ENCODE measurements at places on chromosomes 11 and 22.

DNA sequence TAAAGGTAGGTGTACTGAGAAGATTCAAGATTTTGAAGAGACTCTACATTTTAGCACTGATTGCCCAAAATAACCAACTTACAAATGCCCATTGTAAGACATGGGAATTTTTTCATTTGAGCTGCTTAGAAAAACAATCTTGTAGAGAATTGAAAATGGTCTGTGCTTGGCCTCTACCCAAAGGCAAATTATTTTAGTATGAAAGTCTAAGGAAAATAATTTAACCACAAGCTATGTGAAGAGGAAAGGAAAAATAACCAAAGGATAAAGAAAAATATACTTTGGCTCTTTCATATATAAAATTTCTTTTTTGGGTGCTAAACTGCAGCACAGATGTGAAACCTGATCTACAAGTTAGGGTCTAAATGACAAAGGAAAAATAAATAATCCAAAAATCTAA is 54.9 kb downstream of the ME3 start:
- no peaks in the 10 kb centered on the region for H3K4me1 ChIP-seq
- no peaks in the 10 kb centered on the region for H3K27me3 ChIP-seq
- no peak overlapping the region for H3K4me3 ChIP-seq
- H3K36me3 ChIP-seq: 0 out of 2 replicates have a peak, but pooled peaks cover 3% of the 10 kb centered on the region

DNA sequence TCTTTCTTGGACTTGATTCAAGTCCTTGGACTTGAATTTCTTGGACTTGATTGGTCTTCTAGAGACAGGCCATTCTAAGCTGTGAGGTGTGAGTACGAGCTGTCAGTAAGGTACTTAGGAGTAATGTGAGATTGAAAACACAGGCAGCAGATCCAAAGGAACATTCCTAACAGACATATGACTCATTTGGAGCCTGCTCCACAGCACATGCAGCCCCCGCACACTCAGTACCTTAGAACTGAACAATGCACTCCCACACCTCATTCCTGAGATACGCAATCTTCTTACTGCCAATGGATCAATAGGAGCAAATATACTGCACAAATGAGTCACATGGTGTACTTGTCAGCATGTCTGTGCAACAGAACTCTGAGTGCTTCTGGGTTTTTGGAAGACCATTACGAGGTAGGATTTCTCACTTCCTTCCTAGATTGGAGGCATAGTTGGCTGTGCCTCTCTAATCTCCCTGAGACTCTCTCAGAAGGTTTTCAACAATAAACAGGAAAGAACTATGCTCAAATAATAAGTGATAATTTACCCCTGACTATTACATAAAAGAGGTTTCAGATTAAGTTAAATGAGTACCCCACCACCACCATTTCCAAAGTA is 243.1 kb downstream of the KCNA4 start:
- H3K36me3 ChIP-seq: peaks cover 14% of the 10 kb centered on the region
- DNase-seq: no peak
- no peaks in the 10 kb centered on the region for H3K27me3 ChIP-seq
- H3K27ac ChIP-seq: no peak overlapping the region

- peaks cover 2% of the 10 kb centered on the region for H3K4me1 ChIP-seq
- no peaks in the 10 kb centered on the region for H3K27me3 ChIP-seq
- H3K27ac ChIP-seq: peak overlapping the region; percentile 96
- DNase-seq: no peak
These were observed 42.5 kb upstream of the AQP11 start for GRCh38 chr11:77547047-77547836.

GRCh38 chr22:39240831-39241793 is 3.7 kb downstream of the PDGFB start:
- no peaks in the 10 kb centered on the region for H3K4me1 ChIP-seq
- H3K4me3 ChIP-seq: peak overlapping the region; percentile 88
- H3K27me3 ChIP-seq: peaks cover 14% of the 10 kb centered on the region
- no peak for DNase-seq
- H3K36me3 ChIP-seq: peaks cover 3% of the 10 kb centered on the region
- H3K27ac ChIP-seq: no peak overlapping the region

GRCh38 chr11:36056160-36056751 is 112.4 kb downstream of the LDLRAD3 start:
- peaks cover 10% of the 10 kb centered on the region for H3K36me3 ChIP-seq
- H3K27ac ChIP-seq: no peak overlapping the region
- no peaks in the 10 kb centered on the region for H3K4me1 ChIP-seq
- H3K27me3 ChIP-seq: no peaks in the 10 kb centered on the region
- DNase-seq: peak; percentile 65
- no peak overlapping the region for H3K4me3 ChIP-seq

DNA sequence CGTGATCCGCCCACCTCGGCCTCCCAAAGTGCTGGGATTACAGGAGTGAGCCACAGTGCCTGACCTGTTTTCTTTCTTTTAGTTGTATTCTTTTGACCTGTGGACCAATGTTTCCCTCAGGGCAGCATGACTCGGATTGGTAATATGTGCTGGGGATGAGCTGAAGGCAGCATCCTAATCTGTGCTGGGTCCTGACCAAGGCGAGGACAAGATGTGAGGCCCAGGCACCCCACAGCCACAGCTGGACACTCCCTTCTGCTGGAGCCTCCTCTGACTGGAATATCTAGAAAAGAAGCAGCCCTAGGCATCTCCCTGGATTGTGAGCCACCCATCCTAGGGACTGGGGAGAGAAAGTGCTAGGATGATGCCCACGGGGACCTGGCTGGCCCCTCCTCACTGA is 105.4 kb downstream of the PDE2A start:
- H3K36me3 ChIP-seq: no peaks in the 10 kb centered on the region
- DNase-seq: no peak
- H3K27ac ChIP-seq: no peak overlapping the region
- no peak overlapping the region for H3K4me3 ChIP-seq
- no peaks in the 10 kb centered on the region for H3K4me1 ChIP-seq
- H3K27me3 ChIP-seq: no peaks in the 10 kb centered on the region

DNA sequence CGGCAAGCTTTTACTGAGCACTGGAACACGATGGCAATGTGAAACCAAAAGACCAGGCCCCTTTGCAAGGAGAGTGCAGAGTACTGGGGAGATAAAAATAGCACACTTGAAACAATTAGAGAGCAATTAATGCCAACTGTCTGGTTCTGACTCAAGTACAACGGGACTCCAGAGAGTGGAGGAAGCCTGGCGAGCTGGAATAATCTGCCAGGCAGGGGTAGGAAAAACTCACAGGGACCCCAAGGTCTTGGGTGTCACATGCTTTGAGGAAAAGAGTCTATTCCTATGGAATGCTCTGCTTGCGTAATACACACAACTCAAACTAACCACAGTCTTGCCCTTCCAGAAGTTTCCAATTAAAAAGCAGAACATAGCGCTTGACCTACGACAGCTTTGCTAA is 113.0 kb upstream of the CLMP start:
- H3K27me3 ChIP-seq: no peaks in the 10 kb centered on the region
- no peak for DNase-seq
- H3K36me3 ChIP-seq: no peaks in the 10 kb centered on the region

DNA sequence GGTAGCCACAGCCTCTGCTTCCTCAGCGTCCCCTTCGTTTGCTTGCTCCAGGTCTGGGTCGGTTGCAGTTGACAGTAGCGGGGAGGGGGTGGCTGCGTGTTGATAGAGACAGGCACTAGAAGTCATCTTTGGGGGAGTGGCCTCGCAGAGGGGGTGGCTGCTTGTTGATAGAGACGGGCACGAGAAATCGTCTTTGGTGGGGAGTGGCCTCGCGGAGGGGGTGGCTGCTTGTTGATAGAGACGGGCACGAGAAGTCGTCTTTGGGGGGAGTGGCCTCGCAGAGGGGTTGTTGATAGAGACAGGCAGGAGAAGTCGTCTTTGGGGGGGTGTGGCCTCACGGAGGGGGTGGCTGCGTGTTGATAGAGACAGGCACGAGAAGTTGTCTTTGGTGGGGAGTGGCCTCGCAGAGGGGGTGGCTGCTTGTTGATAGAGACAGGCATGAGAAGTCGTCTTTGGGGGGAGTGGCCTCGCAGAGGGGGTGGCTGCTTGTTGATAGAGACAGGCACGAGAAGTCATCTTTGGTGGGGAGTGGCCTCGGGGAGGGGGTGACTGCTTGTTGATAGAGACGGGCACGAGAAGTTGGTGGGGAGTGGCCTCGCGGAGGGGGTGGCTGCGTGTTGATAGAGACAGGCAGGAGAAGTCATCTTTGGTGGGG is 328.3 kb downstream of the TBC1D22A start:
- no peak overlapping the region for H3K27ac ChIP-seq
- peaks cover 2% of the 10 kb centered on the region for H3K36me3 ChIP-seq

GRCh38 chr11:125483592-125483991 is 12.5 kb downstream of the FEZ1 start:
- no peak overlapping the region for H3K27ac ChIP-seq
- H3K4me1 ChIP-seq: peaks cover 2% of the 10 kb centered on the region
- peaks cover 65% of the 10 kb centered on the region for H3K36me3 ChIP-seq
- DNase-seq: no peak
- H3K27me3 ChIP-seq: no peaks in the 10 kb centered on the region

DNA sequence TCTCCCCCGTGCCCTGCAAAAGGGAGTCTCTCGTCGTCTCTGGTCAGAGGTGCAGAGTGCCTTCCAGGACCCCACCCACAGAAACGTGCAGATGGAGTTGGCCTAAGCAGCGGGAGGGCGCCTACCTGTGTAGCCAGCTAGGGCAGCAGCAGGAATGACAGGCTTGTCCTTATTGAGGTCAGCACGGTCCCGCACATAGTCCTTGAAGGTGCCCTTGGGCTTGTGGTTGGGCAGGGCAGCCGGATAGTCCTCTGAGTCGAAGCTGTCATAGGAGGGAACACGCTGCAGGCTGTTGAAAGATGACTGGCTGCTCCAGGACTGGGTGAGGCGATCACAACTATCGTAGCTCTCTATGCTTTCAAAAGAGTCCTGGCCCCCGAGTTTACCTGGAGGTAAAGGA is 107.3 kb downstream of the ETS1 start:
- H3K27me3 ChIP-seq: no peaks in the 10 kb centered on the region

GRCh38 chr11:11968511-11969280 is 39.7 kb downstream of the DKK3 start:
- no peaks in the 10 kb centered on the region for H3K4me1 ChIP-seq
- H3K36me3 ChIP-seq: peaks cover 3% of the 10 kb centered on the region
- no peaks in the 10 kb centered on the region for H3K27me3 ChIP-seq

DNA sequence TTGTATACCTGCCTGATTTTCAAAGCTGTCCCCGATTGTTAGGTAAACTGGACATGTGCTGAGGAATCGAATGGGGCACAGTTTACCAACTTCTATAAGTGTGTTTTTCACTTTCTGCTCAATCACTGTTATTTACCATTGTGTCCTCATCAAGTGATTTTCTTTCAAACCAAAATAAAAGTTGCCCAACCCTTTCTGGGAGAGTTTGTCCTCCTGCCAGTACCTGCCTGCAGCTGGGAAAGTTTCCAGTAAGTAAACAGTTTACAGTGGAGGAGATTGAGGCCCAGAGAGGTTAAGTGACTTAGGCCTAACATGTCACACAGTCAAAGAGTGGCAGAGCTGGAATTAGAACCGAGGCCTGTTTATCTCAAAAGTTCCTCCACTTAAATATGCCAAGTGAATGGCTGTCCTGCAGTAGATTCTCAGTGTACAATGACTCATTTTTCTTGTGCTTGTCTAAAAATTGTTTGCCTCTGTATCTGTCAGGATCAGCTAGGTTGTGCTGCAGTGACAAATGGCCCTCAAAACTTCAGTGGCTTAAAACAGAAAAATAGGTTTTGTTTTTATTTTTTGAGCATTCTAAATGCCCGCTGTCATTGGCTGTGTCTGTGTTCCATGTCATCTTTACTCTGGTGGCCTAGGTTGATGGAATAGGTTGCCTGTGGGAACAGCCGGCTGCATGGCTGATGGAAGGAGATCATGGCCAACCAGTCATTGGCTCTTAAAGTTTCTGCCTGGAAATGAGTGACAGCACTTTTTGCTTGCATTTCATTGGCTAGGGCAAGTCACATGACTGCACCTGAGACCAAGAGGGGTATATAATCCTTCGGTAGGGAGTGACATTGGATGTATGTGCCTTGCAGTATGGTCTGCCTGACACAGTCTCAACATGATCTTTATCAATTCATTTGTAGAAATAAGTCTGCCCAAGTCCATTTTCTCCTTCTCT is 61.8 kb upstream of the CRYBB3 start:
- 0 out of 2 replicates have a peak, but pooled peaks cover 2% of the 10 kb centered on the region for H3K4me1 ChIP-seq
- no peak for DNase-seq
- H3K4me3 ChIP-seq: no peak overlapping the region
- 0 out of 2 replicates have a peak, but pooled peaks cover 5% of the 10 kb centered on the region for H3K36me3 ChIP-seq

DNA sequence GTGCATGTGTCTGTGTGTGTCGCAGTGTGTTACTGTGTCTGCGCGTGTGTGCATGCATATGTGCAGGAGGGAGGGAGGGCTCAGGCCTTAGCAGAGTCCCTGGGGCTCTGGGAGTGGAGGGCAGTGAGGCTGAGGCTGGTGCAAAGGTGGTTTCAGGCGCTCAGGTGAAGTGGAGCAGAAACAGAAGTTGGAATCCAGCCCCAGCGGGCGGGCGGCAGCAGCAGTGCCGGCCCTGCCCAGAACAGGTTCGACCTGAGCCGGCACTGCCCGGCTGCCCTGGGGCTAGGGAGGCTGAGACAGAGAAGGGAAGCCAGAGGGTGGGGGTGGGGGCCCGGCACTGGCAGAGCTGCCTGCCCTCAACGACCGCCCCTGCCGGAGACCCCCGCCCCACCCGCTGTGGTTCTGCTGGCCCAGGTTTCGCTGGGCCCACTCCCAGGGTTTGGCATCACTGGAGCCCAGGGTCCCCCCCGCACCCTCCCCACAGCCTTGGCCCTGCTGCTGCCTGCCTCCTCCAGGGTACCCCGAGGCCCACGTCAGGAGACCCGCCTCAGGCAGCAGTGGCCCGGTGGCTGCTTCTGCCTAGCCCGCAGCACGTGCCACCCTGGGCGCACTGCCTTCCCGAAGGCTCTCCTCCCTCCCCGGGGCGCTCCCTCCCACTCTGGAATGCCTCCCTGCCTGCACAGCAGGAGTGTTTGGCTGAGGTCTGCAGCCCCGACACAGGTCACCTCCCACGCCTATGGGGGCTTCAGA is 13.3 kb downstream of the ASCL2 start:
- peak; percentile 20 for DNase-seq
- no peaks in the 10 kb centered on the region for H3K4me1 ChIP-seq
- H3K36me3 ChIP-seq: no peaks in the 10 kb centered on the region
- no peak overlapping the region for H3K27ac ChIP-seq

DNA sequence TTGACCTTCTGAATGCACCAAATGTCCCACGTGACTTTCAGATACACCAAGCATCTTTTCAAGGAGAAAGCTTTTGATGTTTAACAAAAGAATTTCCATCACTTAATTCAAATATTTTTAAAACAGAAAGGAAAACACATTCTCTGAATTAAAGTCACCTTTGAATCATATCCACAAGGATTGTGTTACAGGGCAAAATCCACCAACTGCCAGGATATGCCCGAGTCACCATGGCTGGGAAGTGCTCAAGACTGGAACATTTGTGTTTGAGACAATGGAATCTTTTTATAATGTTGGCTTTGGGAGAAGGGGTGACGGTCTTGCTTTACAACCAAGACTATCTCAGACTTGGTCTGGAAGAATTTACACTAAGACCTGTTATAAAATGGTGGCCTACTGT is 40.8 kb downstream of the BID start:
- peaks cover 24% of the 10 kb centered on the region for H3K36me3 ChIP-seq
- H3K27ac ChIP-seq: no peak overlapping the region
- H3K4me3 ChIP-seq: no peak overlapping the region
- H3K4me1 ChIP-seq: no peaks in the 10 kb centered on the region
- H3K27me3 ChIP-seq: no peaks in the 10 kb centered on the region

- no peak overlapping the region for H3K4me3 ChIP-seq
- no peak for DNase-seq
- no peaks in the 10 kb centered on the region for H3K4me1 ChIP-seq
- no peaks in the 10 kb centered on the region for H3K36me3 ChIP-seq
These were observed 178.8 kb downstream of the IGLL1 start for GRCh38 chr22:23401111-23401909.
